Epithelial cell of alveolus of lung (primary cell): ENCODE measurements at places on chromosomes 13 and 19. TPM values are rescaled to one million over a fixed set of nuclear protein-coding genes. Genes with fewer than 3 reads are reported as not detected.

Gene PGLYRP2
- not detected in 2 replicates for total RNA-seq

Gene ZNF541
- under 0.01 TPM in 1 of 2 replicates, not detected in the other for total RNA-seq

Gene KLK7
- not detected in 2 replicates for total RNA-seq

Gene TUBA3C
- not detected in 2 replicates for total RNA-seq

Gene KIR2DL4
- not detected in 2 replicates for total RNA-seq

Gene ZNF628
- total RNA-seq, result 3.2 and 10.4 TPM in 2 replicates

Gene ZIC2
- 0.24 TPM in 1 of 2 replicates, not detected in the other for total RNA-seq

Gene VSTM2B
- not detected in 2 replicates for total RNA-seq

Gene PODNL1
- total RNA-seq, result 1.7 and 38.1 TPM in 2 replicates

Gene COLGALT1
- 89.3 and 209 TPM in 2 replicates for total RNA-seq

Gene GNG8
- total RNA-seq, result not detected in 2 replicates

Gene MEIS3
- total RNA-seq, result 23.1 and 35.8 TPM in 2 replicates

Gene HIPK4
- total RNA-seq, result under 0.01 TPM in 1 of 2 replicates, not detected in the other

Gene CABP5
- not detected in 2 replicates for total RNA-seq

Gene ACP7
- 0.26 TPM in 1 of 2 replicates, not detected in the other for total RNA-seq

Gene ZBTB32
- total RNA-seq, result not detected in 2 replicates

Gene ZNF793
- total RNA-seq, result 0.65 and 0.96 TPM in 2 replicates
